CD4-positive, alpha-beta T cell treated with Interleukin-6 at 100 ng/mL for 8 hours (primary cell): ENCODE measurements at places on chromosomes 3 and 15.

GRCh38 chr3:46916278-46916677 is 38.8 kb downstream of the PTH1R start:
- no peak for DNase-seq

GRCh38 chr3:183494341-183494740 is 61.2 kb downstream of the KLHL6 start:
- DNase-seq = no peak

- DNase-seq = no peak
Measured at GRCh38 chr15:93076875-93077274, 12.1 kb downstream of the RGMA start.

- DNase-seq = peak; percentile 1
Measured at GRCh38 chr3:61936344-61936937, 375.1 kb downstream of the PTPRG start.

- DNase-seq = no peak
Measured at GRCh38 chr15:79193549-79193948, 89.0 kb upstream of the ANKRD34C start.

DNA sequence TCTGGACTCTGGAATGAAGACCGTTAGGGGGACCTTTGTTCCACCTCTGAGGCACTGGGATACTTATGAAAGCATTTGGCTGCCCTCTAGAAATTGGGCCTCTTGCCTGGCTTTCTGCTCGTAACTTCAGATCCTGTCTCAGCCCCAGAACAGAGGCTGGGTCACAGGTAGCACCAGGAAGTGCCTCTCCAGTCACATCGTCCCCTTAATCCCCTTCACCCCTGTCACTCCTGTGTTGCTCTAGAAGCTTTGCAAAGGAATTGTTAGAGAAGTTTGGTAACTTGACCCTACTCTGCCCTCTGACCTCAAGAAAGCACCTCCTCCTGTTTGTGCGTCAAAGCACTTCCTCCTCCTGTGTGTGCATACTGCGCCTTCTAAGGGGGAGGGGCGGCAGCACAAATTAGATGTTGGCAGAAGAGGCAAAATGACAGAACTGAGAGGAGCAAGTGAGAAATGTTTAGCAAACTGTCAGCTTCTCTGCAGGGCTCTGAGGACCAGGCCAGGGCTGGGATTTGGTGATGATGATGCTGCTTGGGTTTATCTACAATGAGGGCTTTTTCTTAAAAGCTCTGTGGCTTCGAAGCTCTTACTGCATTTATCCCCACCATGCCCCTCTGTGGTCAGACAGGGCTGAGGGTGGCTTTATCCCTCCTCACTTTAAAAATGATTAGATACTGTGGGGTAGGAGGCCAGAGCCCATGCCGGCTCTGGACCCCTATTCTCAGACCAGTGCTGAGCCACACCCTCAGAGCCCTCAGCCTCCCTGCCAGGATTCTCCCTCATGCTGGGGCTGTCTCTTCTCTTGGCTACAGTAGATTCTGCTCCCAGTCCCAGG is 76.2 kb downstream of the LARS2 start:
- peak; percentile 6 for DNase-seq

DNA sequence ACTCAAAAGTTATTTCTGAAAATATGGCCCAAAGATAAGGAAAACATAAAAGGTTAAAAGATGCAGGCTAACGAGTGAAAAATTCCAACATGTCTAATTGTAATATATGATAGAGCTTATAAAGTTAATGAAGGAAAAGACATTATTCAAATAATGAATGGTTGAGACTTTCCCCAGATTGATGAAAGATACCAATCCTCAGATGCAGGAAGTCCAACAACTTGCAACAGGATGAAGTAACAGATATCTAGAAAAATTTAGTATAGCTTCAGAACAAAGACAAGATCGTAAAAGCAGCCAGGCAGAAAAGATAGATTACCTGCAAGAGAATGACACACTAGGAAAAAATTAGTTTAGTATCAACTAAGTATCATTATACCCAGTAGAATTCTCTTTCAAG is 546.4 kb upstream of the PPP2R3A start:
- DNase-seq = no peak

- DNase-seq = no peak
Measured at GRCh38 chr3:78455712-78456433, 1311.9 kb downstream of the ROBO1 start.

DNA sequence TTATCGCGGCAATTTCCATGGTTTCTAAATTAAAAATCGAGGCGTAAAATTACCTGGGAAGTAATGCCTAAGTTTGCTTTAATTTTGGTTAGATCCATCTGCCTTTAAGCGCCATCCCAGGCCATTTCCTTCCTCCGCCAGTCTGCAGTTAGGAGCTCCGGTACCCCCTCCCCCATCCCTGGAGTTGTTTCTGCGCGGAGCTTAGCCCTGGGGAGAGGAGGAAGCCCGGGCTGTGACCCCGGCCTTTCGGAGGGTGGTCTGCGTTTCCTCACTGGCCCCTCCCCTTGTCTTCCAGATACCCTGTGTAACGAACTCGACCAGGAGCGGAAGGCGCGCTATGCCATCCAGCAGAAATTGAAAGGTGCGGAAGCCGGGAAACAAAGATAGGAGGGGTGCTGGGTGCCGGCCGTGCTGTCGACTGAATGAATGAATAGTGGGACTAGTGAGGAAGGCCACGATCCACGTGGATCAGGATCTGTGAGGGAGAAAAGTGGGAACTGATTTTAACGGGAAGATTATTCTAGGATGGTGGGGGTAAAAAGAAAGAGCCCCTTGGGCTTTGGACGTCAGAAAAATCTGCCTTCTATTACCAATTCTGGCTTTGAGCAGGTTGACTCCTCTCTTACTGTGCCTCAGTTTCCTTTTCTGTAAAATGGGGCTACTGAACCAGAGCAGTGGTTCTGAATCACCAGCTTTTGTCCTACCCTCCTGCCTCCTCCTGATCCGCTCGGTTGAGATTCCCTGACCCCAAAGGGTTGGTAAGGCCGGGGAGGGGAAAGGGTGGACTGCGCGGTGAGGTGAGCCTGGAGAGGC is 6.7 kb downstream of the RNU6-1 start:
- DNase-seq = no peak

- DNase-seq = no peak
Measured at GRCh38 chr3:188455748-188456147, 301.8 kb downstream of the LPP start.

DNA sequence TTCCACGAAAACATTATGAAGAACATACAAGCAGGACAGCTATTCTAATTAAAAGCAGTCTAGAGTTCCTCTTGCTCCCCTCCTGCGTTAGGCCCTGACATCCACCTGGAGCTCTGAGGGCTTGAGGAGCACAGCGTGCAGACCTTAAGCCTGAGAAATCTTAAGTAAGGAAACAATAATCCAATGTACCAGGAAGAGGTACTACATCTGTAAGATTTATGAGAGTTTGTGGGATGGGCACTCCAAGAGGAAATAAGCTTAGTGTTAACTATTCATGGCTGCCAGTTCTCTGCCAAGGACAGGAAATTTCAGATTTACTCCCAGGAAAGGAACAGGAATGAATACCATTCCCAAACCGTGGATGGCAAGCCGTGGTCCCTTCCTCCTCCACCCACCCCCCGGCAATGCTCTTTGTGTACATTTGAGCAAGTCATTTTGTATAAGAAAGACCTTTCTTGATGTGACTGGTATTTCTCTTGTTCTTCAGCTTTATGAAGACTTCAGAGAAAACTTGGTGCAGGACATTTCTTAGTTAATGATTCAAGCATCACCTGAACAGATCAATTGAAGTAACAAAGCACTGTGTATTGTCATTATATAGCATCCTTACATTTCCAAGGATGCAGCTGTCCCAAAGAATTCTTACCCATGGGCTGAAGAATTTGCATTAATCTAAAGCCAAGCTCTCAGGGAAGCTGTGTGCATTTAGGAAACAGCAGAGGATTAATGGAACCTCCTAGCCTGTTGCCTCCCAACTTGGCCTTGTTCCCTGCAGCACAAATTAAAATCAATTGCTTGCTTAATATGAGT is 28.8 kb upstream of the VILL start:
- no peak for DNase-seq

DNA sequence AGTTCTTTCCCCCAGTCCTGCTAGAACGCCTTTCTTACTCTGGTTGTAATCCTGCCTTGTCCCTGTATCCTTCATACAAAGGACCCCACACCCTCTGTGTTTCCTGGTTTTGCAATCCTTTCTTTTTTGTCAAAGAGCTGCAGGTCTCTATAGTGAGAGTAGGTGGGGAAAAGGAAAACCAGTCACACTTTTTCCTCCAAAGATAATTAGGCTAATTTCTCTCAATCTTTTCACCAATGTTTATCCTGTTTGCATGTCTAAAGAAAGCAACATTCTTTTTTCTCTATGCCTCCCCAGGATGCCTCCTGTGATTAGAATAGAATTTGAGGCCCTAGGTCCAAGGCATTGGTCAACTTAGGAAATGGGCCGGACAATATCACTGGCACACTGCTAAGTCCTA is 25.4 kb downstream of the SEMA6D start:
- no peak for DNase-seq

- DNase-seq = no peak
Measured at GRCh38 chr3:24810881-24811280, 316.2 kb upstream of the THRB start.

DNA sequence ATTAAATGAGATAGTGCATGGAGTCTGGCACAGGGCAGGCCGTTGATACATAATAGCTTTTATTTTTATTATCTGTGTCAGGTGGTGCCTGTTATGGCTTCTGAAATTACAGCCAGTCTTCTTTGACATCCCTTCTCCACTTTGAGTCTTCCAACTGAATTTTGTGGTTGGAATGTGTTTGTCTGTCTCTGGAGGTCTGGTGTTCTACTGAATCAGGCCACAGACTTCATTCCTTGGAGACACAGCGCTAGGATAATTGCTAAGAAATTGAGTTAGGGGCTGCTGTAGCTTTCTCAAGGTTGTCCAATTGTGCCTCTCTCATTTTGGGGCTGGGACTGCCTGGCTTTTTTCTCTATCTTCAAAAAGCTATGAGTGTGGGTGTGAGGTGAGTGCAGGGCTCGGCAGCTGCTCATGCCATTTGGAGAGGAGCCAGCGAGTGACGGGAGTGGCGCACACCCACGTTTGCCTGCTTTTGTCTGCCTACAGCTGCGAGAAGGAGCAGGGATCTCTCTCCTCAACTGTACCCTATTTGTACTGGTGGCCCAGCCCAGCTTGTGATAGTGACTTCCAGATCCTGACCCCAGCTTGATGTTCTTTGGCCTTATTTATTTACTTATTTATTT is 49.8 kb upstream of the SYN2 start:
- DNase-seq = no peak

- DNase-seq = no peak
Measured at GRCh38 chr15:64233299-64233698, 70.5 kb upstream of the PPIB start.

- DNase-seq = no peak
Measured at GRCh38 chr15:37101980-37102304, 1.6 kb upstream of the MEIS2 start.

- no peak for DNase-seq
Measured at GRCh38 chr3:139131951-139132350, 87.3 kb upstream of the PRR23C start.

GRCh38 chr15:70870051-70870450 is 16.1 kb upstream of the LARP6 start:
- DNase-seq = no peak

GRCh38 chr3:41881233-41881821 is 80.6 kb downstream of the ULK4 start:
- DNase-seq = peak; percentile 29

DNA sequence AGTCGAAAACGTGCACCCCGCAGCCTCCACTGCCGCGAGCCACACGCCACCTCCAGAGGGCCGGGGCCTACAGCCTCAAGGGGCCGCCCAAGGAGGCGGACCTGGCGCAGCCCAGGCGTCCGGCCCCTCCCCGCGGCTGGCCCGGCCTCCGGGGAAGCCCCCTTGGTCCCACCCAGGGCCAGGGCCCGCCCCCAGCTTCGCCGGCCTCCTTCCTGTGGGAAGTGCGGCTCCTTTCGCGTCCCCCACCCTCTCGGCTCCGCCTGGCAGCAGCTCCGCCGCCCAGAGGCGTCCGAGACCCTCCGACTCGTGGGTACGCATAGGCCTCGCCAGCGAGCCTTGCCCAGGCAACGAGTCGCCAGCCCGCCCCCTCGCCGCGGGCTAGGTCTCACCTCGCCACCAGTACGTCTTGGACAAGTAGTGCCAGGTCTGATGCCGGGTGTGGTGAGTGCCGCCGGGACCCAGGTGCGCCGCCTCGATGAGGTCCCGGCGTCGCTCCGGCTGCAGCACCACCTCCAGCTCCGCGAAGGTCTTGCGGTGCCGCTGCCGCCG is 642 bp downstream of the ZBTB11 start:
- peak; percentile 94 for DNase-seq

DNA sequence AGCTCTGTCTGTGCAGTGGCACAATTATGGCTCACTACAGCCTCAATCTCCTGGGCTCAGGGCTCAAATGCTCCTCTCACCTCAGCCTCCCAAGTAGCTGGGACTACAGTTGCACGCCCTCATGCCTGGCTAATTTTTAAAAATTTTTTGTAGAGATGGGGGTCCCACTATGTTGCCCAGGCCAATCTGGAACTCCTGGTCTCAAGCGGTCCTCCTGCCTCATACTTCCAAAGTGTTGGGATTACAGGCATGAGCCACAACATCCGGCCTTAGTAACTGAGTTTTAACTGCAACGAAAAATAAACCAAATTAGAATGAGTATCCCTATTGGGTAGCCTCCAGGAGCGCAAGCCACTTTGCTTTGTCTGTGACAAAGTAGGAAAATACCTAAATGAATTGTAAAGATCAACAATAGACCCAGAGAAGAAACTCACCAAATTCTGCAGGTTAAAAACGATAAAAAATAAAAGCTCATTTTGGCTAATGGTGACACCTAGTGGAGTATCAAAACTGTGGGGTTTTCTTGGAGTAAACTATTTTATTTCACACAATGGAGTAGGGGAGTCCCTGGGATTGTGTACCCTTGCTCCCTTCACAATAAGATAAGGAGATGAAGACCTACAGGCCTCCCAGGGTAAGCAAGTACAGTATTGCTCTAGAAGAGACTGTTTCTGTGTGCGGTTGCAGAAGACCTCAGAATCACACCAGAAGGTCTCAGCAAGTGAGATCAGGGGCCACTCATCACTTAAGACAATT is 21.0 kb upstream of the CA12 start:
- DNase-seq = peak; percentile 31

DNA sequence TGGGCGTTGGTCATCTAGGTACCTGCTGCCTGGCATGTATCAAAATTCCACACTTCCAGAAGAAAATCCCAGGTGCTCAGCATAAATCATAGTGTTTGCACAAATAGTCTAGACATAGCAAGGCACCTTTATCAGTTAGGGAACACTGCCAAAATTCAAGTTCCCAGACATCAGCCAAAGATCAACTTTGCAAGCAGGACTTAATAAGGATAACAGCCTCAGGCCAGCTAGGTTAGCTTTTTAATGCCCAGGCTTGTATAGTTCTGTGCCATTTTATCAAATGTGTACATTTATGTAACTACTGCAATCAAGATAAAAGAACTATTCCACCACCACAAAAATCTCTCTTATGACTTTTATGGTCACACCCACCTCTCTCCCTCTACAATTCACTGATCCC is 30.7 kb downstream of the DZIP3 start:
- DNase-seq = no peak

GRCh38 chr3:178845420-178846118 is 226.0 kb downstream of the ZMAT3 start:
- no peak for DNase-seq

DNA sequence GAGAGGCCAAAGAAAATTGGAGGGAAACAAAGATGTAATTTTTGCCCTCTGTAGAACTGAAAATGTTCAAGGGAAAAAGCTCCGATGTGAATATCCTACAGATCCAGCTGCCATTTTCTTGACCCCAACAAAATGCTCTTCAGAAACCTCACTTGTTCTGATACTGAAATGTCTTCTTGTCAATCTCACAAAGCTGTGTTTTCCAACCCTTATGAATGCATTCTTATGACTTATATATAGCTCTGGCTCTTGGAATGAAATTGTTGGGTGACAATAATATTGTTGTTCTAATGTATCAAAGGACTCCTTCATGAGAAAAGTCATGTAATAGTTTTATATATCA is 157.1 kb upstream of the TGFBR2 start:
- DNase-seq = no peak
